ENCODE measurements at places on chromosomes 3 and 15. TPM values are rescaled to one million over a fixed set of nuclear protein-coding genes. Genes with fewer than 3 reads are reported as not detected.

GRCh38 chr3:11074011-11074410, 80.3 kb upstream of the HRH1 start:
- DNase-seq, result no peak

The KCNMB3 gene
- 0.46 TPM for total RNA-seq

DNA sequence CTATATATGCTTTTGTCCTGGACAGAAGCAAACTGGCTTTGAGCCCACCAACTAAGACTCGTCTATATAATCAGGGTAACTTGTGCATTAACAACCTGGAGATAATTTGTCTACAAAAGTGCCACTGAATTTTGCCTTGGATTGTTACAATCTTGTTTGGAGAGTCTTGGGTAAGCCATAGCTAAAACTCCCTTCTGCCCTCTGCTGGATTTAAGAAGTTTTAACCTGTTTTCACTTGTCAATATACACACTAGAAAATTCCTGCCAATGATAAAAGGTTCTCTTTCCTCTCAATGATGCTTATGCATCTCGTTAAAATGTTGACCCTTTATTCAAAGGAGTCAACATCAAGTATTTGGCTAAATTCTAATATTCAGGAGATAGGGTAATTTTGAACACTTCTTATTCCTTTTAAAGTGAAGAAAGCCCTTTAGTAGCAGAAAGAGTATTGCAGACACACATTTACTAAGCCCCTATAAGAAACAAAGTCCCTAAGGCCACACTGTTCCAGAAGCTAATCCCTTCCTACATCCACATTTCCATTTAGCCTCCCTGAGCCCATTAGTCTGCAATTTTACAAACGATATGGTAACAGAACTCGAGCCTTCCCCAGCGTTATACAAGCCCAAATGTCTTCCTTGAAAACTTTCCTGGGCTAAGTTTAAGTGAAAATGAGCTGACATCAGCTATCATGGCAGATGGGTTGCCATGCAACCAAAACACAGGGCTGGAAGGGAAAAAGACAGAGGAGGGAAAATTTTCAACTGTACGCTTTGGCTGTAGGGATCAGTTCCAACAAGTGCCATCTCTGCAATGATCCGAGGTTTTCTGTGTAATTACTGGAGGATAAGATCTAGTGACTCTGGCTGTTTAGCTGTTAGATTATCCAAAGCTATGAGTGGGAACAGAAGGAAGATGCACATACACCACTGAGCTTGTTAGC, 75.9 kb upstream of the FGF12 start:
- no peak for DNase-seq

GRCh38 chr3:175573226-175573625, 714.1 kb downstream of the NAALADL2 start:
- no peak for DNase-seq

- DNase-seq, result no peak
Observed at GRCh38 chr3:62553811-62554210, 180.5 kb upstream of the FEZF2 start.

The ACTC1 gene
- total RNA-seq, result not detected

GRCh38 chr3:63685340-63685739, 32.9 kb downstream of the SNTN start:
- DNase-seq, result no peak

- DNase-seq, result no peak
Observed at GRCh38 chr3:96996009-96996408, 181.6 kb downstream of the EPHA6 start.

GRCh38 chr3:197525706-197526105, 30.1 kb downstream of the BDH1 start:
- no peak for DNase-seq

DNA sequence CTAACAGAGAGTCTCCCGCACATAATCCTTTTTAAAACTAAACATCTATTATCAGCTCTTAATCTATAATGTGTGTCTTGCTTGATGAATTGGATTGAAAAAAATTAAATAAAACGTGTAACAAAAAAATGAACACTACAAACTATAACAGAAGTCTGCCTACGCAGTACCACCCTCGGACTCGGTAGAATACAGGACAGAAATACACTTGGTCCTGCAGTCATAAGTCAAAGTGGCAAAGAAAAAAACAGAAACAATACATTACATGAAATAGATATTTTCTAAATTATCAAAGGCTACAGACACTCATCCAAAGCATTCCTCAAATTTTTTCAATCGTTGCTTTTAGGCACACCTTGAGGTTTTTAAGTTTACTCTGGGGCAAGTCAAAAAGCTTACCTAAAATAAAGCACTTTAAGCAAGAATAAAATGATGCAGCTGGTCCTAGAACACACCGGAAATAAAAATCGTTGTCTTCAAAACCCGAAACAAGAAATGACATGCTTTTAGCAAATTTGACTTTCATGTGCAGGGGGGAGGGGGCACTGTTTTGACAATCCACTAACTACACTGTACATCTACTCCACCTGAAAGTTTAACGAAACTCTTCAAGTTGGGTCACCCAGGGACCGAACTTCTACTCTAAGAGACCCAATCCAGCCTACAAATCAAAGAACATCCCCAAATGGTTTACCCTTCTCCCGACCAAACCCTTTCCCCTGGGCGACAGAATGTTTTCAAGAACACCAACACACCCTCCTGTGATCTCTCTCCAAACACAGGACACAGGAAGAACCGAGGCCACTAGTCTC, 1.3 kb downstream of the ADAM10 start:
- peak; percentile 70 for DNase-seq

The SMCO1 gene
- total RNA-seq, result not detected

The GHSR gene
- not detected for total RNA-seq

GRCh38 chr3:13179181-13179580, 106.0 kb upstream of the IQSEC1 start:
- no peak for DNase-seq

The GPR149 gene
- not detected for total RNA-seq

DNA sequence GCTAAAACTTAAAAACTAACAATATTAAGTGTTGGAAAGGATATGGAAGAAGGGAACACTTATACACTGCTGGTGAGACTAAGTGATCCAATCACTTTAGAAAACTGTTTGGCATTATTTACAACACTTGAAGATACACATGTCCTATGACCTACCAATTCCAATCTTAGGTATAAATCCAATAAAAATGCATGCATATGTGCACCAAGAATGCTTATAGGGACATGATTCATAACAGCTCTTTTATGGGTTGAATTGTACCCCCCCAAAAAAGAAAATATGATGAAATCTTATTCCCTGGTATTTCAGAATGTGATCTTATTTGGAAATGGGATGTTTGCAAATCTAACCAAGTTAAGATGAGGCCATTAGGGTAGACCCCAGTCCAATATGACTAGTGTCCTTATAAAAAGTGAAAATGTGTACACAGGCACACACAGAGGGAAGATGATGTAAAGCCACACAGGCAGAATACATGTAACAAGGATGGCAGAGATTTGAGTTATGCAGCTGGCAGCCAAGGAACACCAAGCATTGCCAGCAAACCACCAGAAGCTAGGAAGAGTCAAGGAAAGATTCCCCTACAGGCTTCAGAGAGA, 15.3 kb downstream of the CCR8 start:
- no peak for DNase-seq

DNA sequence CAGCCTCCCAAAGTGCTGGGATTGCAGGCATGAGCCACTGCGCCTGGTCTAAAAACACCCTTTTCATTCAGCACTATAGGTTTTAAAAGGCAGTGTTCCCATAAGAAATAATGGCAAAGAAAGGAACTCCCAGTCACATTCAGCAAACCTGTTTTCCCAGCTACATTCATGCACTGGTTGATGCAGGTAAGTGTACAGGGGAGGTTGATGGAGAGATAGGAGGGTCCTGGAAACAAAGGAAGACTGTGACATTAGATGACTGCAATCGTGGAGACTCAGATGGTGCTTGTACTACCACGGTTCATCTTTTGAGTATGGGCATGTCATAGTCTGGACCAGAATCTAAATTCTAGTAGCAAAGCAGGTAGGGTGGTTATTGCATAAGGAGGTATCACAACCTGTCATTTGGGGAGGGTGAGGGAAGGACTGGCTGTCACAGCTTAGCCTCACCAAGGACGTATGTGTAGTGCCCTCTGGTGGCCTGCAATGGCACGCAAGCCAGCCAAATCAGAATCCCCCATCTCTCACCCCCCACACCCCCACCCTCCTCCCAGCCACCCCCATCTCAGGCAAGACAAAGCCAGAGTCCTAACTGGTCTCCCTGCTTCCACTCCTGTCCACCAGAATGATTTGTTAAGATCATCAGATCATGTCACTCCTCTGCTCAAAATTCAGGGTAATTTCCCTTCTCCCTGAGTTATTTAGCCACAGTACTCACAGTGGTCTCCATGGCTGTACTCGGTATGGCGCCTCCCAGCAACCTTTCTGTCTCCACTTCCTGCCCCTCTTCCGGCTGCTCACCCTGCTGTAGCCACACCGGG, 28.8 kb upstream of the UBL7 start:
- DNase-seq, result peak; percentile 83

- DNase-seq, result no peak
Observed at GRCh38 chr15:68558318-68559305, 20.2 kb upstream of the CORO2B start.

The MITF gene
- total RNA-seq, result 0.32 TPM

The TRANK1 gene
- 25.8 TPM for total RNA-seq

DNA sequence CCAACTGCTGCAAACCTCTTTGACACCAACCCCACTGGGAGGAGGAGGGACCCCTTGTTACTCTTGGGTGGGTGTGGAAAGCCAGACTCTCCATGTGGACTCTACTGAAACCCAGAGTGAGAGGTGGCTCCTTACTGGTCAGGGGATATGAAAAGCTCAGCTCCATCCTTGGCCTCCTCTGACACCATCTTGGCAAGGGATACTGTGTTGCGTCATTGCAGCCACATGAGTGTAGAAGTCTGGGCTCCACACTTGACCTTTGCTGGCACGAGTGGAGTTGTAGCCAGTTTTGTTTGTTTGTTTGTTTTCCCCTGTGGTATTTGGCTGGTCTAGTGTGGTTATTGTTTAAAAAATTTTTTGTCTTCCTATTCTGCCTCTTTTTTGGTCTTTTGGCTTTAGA, 289.1 kb downstream of the GAP43 start:
- no peak for DNase-seq

DNA sequence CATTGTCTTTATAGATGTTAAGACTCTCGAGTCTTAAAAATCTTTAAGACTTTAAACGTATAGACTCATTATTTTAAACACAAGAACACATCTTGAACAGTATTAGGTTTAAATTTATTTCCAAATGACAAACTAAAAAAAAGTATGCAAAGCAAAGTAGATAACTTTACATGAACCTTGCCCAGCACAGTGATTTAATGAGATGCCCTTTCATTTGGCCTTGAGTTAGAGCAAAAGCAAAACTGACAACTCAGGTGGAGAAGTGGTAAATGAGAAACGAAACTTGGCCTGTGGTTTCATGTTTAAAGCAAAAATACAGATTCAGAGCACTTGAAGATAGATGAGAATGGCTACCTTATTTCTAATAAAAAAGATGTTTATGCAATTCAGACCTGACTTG, 8.6 kb downstream of the GPR15 start:
- peak; percentile 46 for DNase-seq

The PAK6 gene
- total RNA-seq, result 0.51 TPM

DNA sequence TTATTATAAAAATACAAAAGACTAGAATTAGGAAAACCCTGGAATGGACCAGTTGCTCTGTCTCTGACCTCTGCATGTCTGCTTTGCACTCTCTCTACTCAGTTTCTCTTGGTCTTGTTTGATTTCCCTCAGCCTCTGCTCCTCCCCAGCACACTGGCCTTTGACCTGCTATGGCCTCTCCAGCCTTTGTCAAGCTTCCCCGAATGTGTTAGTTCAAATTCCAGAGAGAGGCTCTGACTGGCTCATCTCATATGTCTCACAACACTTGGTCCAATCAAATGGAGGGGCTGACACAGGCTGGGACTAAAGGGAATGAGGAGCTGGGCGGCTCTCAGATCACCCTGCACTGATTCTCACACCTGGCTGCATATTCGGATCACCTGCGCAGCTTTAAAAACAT, 52.4 kb upstream of the CMTM8 start:
- DNase-seq, result no peak

- DNase-seq, result no peak
Observed at GRCh38 chr3:44960387-44961026, 15.5 kb downstream of the ZDHHC3 start.
